GM06990 (cell line): ENCODE measurements at places on chromosomes 1 and 21.

- no peak for DNase-seq
These were observed 1526.1 kb downstream of the KCNT2 start for GRCh38 chr1:195082183-195082582.

DNA sequence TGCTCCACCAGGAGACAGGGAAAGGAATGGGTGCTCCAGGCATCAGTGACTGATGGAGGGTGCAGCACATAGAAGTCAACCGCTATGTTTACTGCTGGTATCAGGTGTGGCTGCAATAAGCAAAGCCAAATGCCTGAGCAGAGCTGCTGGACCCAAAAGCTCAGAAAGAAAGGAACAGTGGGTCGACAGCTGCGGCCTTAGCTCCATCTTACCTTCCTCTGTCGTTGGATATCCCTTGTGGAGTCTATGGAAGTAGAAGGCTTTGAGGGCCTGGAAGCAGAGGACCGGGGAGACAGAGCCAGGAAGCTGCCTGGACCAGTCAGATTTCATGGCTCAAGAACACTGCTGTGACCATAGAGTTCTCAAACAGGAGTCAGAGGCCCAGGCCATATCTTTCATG, 45.3 kb downstream of the RIMS3 start:
- no peak for DNase-seq

- peak; percentile 53 for DNase-seq
These were observed 6.9 kb upstream of the PLA2G2D start for GRCh38 chr1:20126041-20126805.

DNA sequence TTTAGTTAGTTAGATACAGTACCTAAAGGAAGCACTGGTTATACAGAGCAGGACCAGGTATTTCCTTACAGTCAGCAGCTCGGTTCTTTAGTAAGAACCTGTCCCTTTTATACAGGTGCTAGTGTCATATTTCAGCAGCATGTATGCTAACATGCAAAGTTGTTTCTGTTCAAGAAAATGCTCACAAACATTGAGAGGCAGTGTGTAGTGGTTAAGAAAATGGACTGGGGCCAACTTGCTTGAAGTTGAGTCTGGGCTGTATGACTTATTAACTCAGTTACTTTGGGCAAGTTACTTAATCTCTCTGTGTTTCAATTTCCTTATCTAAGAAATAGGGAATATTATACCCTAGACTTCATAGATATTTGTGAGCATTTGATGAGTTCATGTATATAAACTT, 31.1 kb downstream of the AK4 start:
- DNase-seq = no peak

- no peak for DNase-seq
These were observed 16.6 kb downstream of the GPATCH2 start for GRCh38 chr1:217614200-217614712.

GRCh38 chr1:187509091-187509490, 680.3 kb downstream of the PLA2G4A start:
- DNase-seq = no peak

DNA sequence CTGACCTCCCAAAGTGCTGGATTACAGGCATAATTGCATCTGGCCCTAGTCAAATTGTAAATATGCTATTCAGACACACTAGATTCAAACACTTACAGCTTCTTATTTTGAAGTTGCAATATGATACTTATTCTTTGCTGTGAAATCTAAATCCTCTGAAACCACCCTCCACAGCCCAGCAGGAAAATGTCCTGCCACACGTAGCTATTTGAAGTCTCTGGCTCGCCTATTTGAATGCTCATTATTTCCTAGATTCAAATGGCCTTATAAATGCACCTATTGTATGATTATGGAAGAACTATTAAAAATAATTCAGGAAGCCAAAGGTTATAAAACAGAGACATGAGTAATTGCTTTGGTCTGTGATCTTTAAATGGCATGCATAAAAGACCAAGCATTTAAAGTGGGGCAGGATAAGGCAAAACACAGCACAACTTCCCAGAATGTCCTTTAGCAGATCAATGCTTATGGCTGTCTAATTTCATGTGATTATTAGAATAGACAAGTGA, 26.6 kb upstream of the FBXO28 start:
- DNase-seq = no peak

DNA sequence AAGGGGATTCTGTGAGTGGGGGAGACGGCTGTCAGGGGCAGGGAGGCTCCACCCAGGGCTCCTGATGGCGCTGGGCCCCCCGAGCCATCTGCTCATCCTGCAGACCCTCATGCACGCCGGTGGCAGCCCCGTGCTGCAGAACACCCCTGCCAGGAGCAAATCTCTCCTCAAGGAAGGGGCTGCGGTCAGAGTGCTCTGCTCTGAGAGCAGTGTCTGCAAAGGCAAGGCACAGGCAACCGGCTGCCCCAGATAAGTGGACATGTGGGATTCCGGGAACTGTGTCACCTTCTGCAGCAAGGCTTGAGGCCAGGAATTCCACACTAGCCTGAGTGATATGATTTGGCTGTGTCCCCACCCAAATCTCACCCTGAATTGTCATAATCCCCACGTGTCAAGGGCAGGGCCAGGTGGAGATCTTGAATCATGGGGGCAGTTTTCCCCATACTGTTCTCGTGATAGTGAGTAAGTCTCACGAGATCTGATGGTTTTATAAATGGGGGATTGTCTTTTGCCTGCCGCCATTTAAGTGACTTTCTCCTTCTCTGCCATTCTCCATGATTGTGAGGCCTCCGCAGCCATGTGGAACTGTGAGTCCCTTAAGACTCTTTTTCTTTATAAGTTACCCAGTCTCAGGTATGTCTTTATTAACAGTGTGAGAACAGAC, 101.0 kb downstream of the PDE9A start:
- DNase-seq = no peak
